ENCODE measurements at places on chromosomes 3 and 15. TPM values are rescaled to one million over a fixed set of nuclear protein-coding genes. Genes with fewer than 3 reads are reported as not detected.

- no peak overlapping the region for H3K27ac ChIP-seq
- no peak overlapping the region for H3K4me3 ChIP-seq
- H3K4me1 ChIP-seq, result peaks cover 12% of the 10 kb centered on the region
Measured at GRCh38 chr15:94352636-94353487, 121.5 kb downstream of the MCTP2 start.

DNA sequence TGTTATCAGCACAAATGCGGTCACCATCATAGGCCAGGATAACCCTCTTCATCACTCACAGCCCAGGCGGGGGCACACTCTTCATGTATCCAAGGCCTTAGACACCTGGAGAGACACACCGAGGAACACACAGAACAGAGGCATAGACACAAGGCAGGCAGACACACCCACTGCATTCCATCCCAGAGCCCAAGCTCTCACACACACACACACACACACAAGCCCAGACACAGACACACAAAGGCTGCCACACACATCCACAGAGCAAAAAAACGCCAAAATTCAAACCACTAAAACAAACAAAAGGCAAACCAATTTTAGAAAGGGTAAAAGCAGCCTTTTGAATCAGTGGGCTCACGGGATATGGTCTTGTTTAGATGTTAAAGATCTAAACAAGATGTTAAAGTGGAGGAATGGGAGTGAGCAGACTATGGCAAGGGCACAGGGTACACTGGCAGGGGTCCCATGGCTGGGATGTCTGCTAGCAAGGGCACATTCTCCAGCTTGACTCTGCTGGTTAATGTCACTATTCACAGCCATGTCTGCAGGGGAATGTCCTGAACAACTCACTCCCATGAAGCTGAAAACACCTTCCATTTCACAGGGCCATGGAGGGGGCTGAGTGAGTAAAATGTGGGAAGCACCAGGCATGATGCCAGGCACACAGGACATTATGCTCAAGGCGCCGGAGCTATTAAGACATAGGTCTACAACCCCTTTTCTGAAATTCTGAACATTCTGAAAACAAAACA lies 14.9 kb upstream of the CRABP1 start:
- H3K27me3 ChIP-seq, result peaks cover 5% of the 10 kb centered on the region
- H3K4me1 ChIP-seq, result peaks cover 20% of the 10 kb centered on the region
- DNase-seq, result no peak
- H3K36me3 ChIP-seq, result peaks cover 3% of the 10 kb centered on the region
- H3K27ac ChIP-seq, result no peak overlapping the region
- no peak overlapping the region for H3K4me3 ChIP-seq

CCDC54 gene
- total RNA-seq, result not detected

GRCh38 chr3:187748050-187748481 lies 2.8 kb upstream of the BCL6 start:
- H3K27ac ChIP-seq, result no peak overlapping the region
- peaks cover 3% of the 10 kb centered on the region for H3K27me3 ChIP-seq
- no peaks in the 10 kb centered on the region for H3K36me3 ChIP-seq
- DNase-seq, result peak; percentile 97
